ENCODE measurements at places on chromosomes 7 and 10. TPM values are rescaled to one million over a fixed set of nuclear protein-coding genes. Genes with fewer than 3 reads are reported as not detected.

The GARIN1A gene
- total RNA-seq = 0.63 TPM

- no peak overlapping the region for H3K4me3 ChIP-seq
- no peaks in the 10 kb centered on the region for H3K36me3 ChIP-seq
- H3K4me1 ChIP-seq = no peaks in the 10 kb centered on the region
- no peak for DNase-seq
- no peaks in the 10 kb centered on the region for H3K27me3 ChIP-seq
Measured at GRCh38 chr10:69648461-69648860, 18.4 kb downstream of the FAM241B start.

GRCh38 chr10:52343439-52343838 is 29.4 kb downstream of the DKK1 start:
- H3K36me3 ChIP-seq = no peaks in the 10 kb centered on the region
- H3K4me3 ChIP-seq = no peak overlapping the region
- no peak for DNase-seq
- H3K27ac ChIP-seq = no peak overlapping the region

The SEMA3A gene
- total RNA-seq = 6.1 TPM

The RSPH10B gene
- not detected for total RNA-seq

The H2BK1 gene
- not detected for total RNA-seq

Measured in right atrium auricular region (tissue), 2 donors.